ENCODE measurements at places on chromosomes 4 and X.
A peak's percentile ranks its signal among the peaks of the same experiment; 100 is the strongest.

- DNase-seq: no peak
Measured at GRCh38 chrX:22739276-22739675, 260.5 kb upstream of the DDX53 start.

DNA sequence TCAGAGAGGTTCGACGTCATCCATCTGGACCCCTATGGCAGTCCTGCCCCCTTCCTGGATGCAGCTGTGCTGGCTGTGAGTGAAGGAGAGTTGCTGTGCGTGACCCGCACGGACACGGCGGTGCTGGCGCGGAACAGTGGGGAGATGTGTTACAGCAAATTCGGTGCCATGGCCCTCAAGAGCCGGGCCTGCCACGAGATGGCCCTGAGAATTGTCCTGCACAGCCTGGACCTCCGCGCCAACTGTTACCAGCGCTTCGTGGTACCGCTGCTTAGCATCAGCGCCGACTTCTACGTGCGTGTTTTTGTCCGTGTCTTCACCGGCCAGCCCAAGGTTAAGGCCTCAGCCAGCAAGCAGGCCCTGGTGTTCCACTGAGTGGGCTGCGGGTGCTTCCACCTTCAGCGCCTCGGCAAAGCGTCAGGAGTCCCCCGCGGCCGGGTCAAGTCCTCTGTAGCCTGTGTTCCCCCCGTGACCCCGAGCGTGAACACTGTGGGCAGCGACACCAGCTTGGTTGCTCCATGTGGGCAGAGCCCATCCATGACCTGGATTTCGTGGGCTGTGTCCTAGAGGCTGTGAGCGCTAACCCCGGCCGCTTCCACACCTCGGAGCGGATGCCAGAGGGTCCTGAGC is 186.7 kb upstream of the SLITRK2 start:
- no peak for DNase-seq

DNA sequence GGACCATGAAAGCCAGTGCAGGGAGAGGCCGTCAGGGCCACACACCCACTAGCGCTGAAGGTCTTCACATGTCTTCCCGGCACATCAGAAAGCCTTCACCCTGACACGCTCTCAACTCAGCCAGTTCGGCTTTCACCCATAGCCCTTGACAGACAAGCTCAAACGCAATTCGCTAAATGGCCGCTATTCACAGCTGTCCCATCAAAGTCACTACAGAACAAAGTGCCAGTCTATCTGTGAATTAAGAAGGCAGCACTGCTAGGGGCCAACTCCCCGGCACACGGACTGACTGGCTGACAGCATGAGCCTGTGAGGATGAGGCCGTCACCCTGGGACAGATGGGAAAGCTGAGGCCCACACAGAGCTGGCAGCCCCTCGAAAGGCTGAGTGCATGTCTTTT is 45.7 kb downstream of the ACOX3 start:
- no peak for DNase-seq

GRCh38 chr4:146273204-146273901 is 59.0 kb downstream of the REELD1 start:
- no peak for DNase-seq

DNA sequence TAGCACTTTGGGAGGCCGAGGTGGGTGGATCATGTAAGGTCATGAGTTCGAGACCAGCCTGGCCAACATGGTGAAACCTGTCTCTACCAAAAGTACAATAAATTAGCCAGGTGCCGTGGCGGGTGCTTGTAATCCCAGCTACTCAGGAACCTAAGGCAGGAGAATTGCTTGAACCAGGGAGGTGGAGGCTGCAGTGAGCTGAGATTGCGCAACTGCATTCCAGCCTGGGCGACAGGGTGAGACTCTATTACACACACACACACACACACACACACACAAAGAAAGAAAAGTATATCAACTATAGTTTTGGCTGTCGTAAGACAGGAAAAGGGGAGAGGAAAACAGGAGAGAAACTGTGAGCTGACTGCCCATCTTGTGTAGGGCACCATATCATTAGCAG is 171.7 kb downstream of the ADAMTS3 start:
- DNase-seq: no peak

- no peak for DNase-seq
Measured at GRCh38 chr4:7300711-7301095, 108.4 kb downstream of the SORCS2 start.

GRCh38 chr4:35503435-35503834 is 740.9 kb downstream of the ARAP2 start:
- no peak for DNase-seq

GRCh38 chr4:109574931-109575804 is 15.1 kb downstream of the MCUB start:
- no peak for DNase-seq

- peak; percentile 0 for DNase-seq
Measured at GRCh38 chrX:68599256-68600152, 48.0 kb upstream of the STARD8 start.

DNA sequence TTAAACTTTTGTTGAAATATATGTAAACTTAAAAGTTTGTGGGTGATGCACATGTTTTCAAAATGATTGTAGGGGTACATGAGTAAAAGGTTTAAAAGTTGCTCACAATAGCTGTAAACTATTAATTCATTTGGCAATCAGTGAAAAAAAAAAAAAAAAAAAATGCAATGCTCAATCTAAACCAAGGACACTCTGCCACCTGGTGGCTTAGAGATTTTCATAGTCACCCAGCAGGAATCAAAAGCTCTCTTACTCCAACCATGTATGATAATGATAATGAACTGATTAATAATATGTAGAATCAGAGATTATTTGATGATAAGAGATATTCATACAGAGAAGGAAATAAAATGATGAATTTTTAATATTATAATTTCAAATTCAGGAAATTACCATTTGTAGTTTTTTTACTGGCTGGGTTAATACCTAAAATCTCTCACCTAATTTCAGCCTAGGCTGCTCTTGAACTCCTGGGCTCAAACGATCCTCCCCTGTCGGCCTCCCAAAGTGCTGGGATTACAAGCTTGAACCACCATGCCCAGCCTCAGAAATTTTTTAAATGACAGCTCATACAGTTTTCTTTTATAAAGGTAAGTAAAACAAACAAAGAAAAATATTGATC is 46.9 kb upstream of the SLC25A4 start:
- DNase-seq: peak; percentile 47

GRCh38 chr4:149292425-149293007 is 523.1 kb downstream of the IQCM start:
- DNase-seq: no peak

GRCh38 chr4:3335385-3335784 is 42.6 kb downstream of the RGS12 start:
- DNase-seq: no peak

DNA sequence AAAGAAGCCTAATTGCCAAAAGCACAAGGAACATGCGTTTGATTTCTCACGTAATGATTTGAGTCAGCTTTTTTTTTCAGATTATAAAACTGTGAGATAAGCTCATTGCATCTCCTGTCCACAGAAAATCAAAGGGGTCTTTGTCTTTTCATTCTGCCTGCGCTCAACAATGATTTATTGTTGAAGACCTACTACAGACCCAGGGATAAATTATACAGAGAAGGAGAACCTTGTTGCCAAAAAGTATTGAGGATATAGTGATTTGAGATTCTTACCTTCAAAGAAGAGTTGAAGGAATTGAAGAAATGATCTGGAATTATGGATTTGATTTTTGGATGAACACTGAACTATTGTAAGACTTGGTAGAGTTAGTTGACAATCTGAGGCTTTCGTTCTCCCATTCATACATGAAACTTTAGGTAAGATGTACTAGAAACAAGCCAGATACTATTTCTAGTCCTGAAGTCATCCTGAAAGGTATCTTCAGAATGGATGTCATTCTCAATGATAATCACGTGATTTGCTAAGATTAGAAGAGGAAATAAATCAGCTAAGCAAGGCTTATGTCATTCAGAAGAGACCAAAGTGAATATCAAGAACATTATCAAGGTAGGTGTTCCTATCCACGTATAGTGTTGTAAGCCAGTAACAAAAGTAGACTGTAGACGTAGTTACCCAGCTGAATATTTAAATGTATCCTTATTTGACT is 71.1 kb upstream of the SCOC start:
- DNase-seq: no peak

DNA sequence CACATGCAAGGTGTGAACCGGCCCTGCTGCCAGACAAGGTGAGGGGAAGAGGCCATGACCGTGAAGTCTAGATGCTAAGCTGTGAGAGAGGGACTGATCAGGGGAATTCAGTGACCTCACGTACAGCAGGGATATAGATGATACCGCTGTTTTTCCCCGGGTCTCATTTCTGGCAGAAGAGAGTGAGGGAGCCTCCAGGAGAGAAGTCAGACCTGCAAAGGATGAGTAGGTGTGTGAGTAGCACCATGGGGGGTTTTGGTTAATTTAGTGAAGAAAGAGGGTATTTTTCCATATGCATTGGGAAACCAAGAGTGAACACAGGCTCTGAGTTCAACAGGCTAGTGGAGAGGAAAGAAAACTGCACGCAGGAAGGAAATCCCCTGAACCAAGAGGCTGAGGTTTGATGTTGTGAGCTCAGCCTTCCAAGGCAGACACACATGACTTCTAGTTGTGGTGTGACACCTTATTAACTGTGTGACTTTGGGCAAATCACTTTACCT is 127.6 kb upstream of the GATB start:
- DNase-seq: no peak

Data from HTR-8/SVneo (cell line).